ENCODE measurements at places on chromosomes 2 and 18. TPM values are rescaled to one million over a fixed set of nuclear protein-coding genes. Genes with fewer than 3 reads are reported as not detected.

DNA sequence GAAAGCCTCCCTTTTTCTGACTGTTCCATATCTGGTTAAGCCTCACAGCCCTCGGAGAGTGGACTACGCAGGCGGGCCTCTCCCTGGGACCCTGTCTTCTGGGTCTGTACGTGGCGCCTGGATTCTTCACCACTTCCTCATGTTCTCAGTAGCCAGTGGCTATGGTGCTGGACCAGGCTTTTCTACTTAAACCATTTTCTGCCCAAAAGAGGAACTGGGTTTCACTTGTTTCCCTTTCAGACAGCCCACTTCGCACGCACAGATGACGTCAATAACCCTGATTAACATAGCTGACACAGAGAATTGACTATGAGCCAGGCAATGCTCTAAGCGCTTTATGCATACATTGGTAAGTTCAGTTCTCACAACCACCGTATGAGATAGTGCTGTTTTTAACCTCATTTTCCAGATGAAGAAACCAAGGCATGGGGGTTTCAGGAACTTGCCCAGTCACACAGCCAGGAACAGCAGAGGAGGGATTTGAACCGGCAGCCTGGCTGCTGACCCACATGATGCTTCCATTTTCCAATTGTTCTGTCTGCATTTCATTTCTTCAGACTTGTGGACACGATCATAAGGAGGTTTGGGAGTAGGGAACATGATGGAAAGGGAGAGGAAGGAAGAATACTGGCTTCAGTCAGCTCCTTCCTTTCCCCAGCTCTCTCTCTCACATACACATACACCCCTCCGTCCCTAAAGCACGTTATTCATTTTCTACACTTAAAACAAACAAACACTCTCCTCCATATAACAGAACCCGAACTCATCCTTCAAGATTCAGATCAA, 41.7 kb downstream of the MYOM1 start:
- peak; percentile 46 for DNase-seq
- H3K27ac ChIP-seq, result peak overlapping the region; percentile 32
- H3K4me3 ChIP-seq, result no peak overlapping the region
- H3K27me3 ChIP-seq, result no peaks in the 10 kb centered on the region
- peaks cover 7% of the 10 kb centered on the region for H3K4me1 ChIP-seq

TMEM18 gene
- total RNA-seq, result 6.4 TPM

RAPGEF4 gene
- 79.9 TPM for total RNA-seq

GRCh38 chr2:242030858-242031257, 161.3 kb downstream of the RTP5 start:
- H3K4me1 ChIP-seq, result no peaks in the 10 kb centered on the region
- H3K36me3 ChIP-seq, result no peaks in the 10 kb centered on the region
- no peak for DNase-seq
- no peaks in the 10 kb centered on the region for H3K27me3 ChIP-seq
- H3K4me3 ChIP-seq, result no peak overlapping the region

DNA sequence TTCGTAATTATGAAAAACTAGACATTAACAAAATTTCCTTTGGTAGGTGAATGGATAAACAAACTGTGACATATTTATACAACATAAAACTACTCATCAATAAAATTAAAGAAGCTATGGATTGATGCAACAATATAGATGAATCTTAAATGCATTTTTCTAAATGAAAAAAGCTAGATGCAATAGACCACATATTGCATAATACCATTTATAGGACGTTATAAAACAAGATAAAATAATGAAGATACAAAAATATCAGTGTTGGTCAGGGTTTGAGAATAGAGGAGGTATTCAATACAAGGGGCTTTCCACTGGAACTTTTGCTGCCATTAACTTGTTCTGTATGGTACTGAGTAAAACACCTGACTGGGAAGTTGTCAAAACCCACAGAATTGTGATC, 314.4 kb downstream of the GRB14 start:
- DNase-seq, result no peak
- H3K27ac ChIP-seq, result no peak overlapping the region
- no peaks in the 10 kb centered on the region for H3K27me3 ChIP-seq
- no peaks in the 10 kb centered on the region for H3K36me3 ChIP-seq

GALM gene
- total RNA-seq, result 1.4 TPM

GRCh38 chr2:162006337-162006736, 67.7 kb downstream of the DPP4 start:
- H3K27ac ChIP-seq, result no peak overlapping the region
- no peaks in the 10 kb centered on the region for H3K36me3 ChIP-seq
- no peaks in the 10 kb centered on the region for H3K4me1 ChIP-seq
- H3K27me3 ChIP-seq, result no peaks in the 10 kb centered on the region
- no peak for DNase-seq

GRCh38 chr2:18588049-18588448, 1.3 kb downstream of the NT5C1B start:
- no peaks in the 10 kb centered on the region for H3K36me3 ChIP-seq
- H3K4me1 ChIP-seq, result no peaks in the 10 kb centered on the region
- DNase-seq, result no peak
- H3K27ac ChIP-seq, result no peak overlapping the region
- no peak overlapping the region for H3K4me3 ChIP-seq

DNA sequence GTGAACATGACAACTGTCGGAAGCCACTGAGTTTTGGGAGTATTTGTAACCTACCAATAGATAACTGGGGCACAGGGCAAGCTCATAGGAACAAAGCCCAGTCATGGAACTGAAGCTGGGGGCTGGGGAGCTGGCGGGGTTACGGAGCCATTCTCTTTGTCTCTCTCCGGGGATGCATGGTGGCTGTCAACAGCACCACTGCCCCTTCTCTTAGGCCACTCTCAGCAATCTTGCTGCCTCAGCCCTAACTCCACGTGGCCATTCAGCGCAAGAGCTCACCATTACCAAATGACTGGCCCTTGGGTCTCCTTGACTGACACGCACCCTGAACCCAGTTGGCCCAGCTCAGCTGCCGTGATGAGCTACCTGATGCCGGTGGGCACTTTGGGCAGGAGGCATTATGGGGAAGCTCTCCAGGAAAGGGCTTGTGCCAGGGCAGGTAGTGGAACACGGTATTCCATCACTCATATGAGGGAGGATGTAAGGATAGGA, 33.6 kb upstream of the ODC1 start:
- no peak for DNase-seq
- no peaks in the 10 kb centered on the region for H3K27me3 ChIP-seq
- H3K27ac ChIP-seq, result no peak overlapping the region
- H3K4me3 ChIP-seq, result no peak overlapping the region
- no peaks in the 10 kb centered on the region for H3K36me3 ChIP-seq

DNA sequence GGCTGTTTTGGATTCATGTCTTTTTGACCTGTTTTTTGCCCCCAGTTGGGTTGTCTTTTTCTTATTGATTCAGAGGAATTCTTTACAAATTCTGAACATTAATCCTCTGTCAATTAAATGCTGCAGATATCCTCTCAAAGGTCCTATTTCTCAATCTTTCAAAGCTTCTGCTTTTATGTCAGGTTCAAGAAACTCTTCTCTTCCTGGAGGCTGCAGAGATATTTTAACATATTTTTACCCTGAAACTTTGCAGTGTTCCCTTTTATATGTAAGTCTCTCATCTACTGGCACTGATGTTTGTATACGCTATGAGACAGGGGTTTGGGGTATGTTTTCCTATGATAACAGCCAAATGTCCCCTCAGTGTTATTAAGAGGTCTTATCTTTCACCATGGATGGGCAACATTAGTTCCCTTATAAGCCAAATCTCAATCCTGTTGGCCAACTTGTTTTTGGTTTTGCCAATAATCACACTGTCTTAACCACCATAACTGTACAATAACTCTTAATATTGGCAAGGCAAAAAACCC, 159.3 kb downstream of the HDAC4 start:
- peaks cover 5% of the 10 kb centered on the region for H3K4me1 ChIP-seq
- H3K4me3 ChIP-seq, result no peak overlapping the region
- H3K27me3 ChIP-seq, result no peaks in the 10 kb centered on the region

GRCh38 chr18:58993260-58993659, 128.6 kb downstream of the ZNF532 start:
- no peaks in the 10 kb centered on the region for H3K27me3 ChIP-seq
- H3K36me3 ChIP-seq, result no peaks in the 10 kb centered on the region
- DNase-seq, result no peak
- H3K27ac ChIP-seq, result peak overlapping the region; percentile 95
- peaks cover 19% of the 10 kb centered on the region for H3K4me1 ChIP-seq
- H3K4me3 ChIP-seq, result no peak overlapping the region

GRCh38 chr2:200302940-200303727, 3.4 kb upstream of the SPATS2L start:
- H3K36me3 ChIP-seq, result no peaks in the 10 kb centered on the region
- DNase-seq, result no peak
- no peaks in the 10 kb centered on the region for H3K4me1 ChIP-seq
- no peak overlapping the region for H3K4me3 ChIP-seq
- H3K27ac ChIP-seq, result no peak overlapping the region

NAPG gene
- total RNA-seq, result 31.1 TPM

- no peak for DNase-seq
- H3K4me3 ChIP-seq, result no peak overlapping the region
- H3K4me1 ChIP-seq, result no peaks in the 10 kb centered on the region
- no peak overlapping the region for H3K27ac ChIP-seq
- no peaks in the 10 kb centered on the region for H3K27me3 ChIP-seq
Observed at GRCh38 chr2:41375901-41376300, 671.9 kb upstream of the PKDCC start.

- DNase-seq, result no peak
- H3K27me3 ChIP-seq, result no peaks in the 10 kb centered on the region
- no peaks in the 10 kb centered on the region for H3K36me3 ChIP-seq
- no peak overlapping the region for H3K4me3 ChIP-seq
- no peak overlapping the region for H3K27ac ChIP-seq
- peaks cover 3% of the 10 kb centered on the region for H3K4me1 ChIP-seq
Observed at GRCh38 chr2:120465701-120465988, 119.7 kb downstream of the INHBB start.

Data from ascending aorta (tissue), 2 donors.